ENCODE measurements at places on chromosomes 5 and 9. TPM values are rescaled to one million over a fixed set of nuclear protein-coding genes. Genes with fewer than 3 reads are reported as not detected.

GRCh38 chr5:8561854-8562253 lies 692.9 kb downstream of the MTRR start:
- no peak for DNase-seq
- no peaks in the 10 kb centered on the region for H3K4me1 ChIP-seq
- H3K27ac ChIP-seq: no peak overlapping the region

DNA sequence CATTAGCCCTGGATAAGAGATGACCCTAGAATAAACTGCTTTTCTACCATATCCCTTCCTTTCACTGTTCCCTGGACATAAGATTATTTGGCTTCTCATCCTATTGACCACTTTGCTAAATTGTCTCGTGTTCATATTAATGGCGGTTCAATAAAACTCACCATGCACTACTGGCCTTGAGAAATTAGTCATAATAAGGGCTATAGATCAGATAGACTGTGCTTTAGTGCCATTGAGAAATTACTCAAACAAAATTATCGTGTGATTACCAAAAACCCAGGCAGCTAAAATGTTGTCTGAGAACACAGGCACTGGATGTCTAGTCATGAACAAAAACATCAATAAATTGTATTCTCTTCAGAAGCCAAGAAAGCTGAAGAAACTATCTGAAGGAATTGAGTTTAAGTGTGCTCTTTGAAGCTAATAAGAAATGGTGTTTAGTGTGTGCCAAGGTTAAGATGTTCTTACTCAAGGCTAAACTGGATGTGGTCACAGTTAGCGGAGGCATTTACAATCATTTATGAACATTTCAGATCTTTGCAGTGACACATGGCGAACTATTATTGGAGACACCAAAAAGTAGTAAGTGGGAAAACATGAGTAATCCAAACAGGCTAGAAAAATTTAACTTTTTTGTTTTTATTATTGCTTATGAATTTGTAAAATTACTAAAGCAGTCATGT lies 460.4 kb upstream of the RORB start:
- H3K36me3 ChIP-seq: no peaks in the 10 kb centered on the region
- no peak for DNase-seq
- H3K27me3 ChIP-seq: no peaks in the 10 kb centered on the region
- no peaks in the 10 kb centered on the region for H3K4me1 ChIP-seq

- H3K36me3 ChIP-seq: no peaks in the 10 kb centered on the region
- H3K27ac ChIP-seq: no peak overlapping the region
- no peak overlapping the region for H3K4me3 ChIP-seq
- no peaks in the 10 kb centered on the region for H3K4me1 ChIP-seq
- H3K27me3 ChIP-seq: no peaks in the 10 kb centered on the region
Measured at GRCh38 chr9:36433386-36433785, 33.3 kb upstream of the RNF38 start.

DNA sequence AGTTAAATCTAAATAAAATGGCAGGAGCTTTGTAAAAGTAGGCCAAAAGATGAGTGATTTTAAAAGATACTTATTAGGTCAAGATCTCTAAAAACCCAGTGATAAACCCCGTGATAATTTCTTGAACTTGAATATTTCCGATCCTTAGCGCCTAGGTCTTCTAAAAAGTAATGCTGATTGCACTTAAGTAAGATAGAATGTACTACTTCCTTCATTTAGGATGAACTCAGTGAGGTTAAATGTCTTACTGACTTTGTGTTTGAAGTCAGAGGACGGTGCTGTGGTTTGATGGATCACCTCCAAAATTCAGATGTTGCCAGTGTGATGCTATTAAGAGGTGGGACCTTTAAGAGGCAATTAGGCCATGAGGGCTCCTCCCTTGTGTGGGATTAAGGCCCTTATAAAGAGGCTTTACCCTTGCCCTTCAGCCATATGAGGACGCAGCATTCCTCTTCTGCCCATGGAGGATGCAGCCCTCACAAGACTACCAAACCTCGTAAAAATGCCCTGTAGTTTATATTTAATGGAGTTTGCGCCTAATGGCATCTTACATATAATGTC lies 130.1 kb downstream of the TRIO start:
- no peak for DNase-seq
- H3K4me1 ChIP-seq: peaks cover 17% of the 10 kb centered on the region
- H3K36me3 ChIP-seq: peaks cover 3% of the 10 kb centered on the region
- no peak overlapping the region for H3K4me3 ChIP-seq
- no peak overlapping the region for H3K27ac ChIP-seq
- H3K27me3 ChIP-seq: no peaks in the 10 kb centered on the region

GRCh38 chr9:121915304-121915625 lies 177.8 kb downstream of the TTLL11 start:
- H3K27me3 ChIP-seq: no peaks in the 10 kb centered on the region
- peaks cover 5% of the 10 kb centered on the region for H3K36me3 ChIP-seq
- no peaks in the 10 kb centered on the region for H3K4me1 ChIP-seq
- DNase-seq: no peak

- no peaks in the 10 kb centered on the region for H3K36me3 ChIP-seq
- no peaks in the 10 kb centered on the region for H3K27me3 ChIP-seq
- H3K4me1 ChIP-seq: no peaks in the 10 kb centered on the region
- no peak overlapping the region for H3K27ac ChIP-seq
- no peak overlapping the region for H3K4me3 ChIP-seq
- no peak for DNase-seq
Measured at GRCh38 chr5:54220230-54221040, 89.9 kb downstream of the ARL15 start.

- no peak overlapping the region for H3K27ac ChIP-seq
- no peak for DNase-seq
- H3K4me3 ChIP-seq: no peak overlapping the region
Measured at GRCh38 chr5:171488876-171489275, 69.4 kb downstream of the FGF18 start.

DNA sequence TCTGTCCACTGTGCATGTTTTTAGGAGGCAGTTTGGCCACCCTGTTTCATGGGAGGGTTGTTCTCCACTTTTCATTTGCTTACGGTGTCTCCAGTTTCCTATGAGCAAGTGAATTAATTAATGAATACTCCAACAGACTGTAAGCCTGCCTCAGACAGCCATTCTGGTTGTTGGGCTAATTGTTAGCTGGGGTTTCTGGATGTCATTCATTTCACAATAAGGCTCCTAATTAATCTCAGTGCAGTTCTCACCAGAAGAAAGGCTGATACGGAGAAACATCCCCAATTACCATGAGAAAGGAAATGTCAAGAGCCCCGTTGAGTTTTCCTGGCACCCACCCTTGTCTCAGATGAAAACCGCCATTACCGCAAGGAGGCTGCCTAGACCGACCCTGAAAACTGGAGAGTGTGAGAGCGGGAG lies 75.8 kb downstream of the MAP1B start:
- no peaks in the 10 kb centered on the region for H3K27me3 ChIP-seq
- H3K4me1 ChIP-seq: peaks cover 46% of the 10 kb centered on the region
- DNase-seq: peak; percentile 83
- peaks cover 29% of the 10 kb centered on the region for H3K36me3 ChIP-seq

DNA sequence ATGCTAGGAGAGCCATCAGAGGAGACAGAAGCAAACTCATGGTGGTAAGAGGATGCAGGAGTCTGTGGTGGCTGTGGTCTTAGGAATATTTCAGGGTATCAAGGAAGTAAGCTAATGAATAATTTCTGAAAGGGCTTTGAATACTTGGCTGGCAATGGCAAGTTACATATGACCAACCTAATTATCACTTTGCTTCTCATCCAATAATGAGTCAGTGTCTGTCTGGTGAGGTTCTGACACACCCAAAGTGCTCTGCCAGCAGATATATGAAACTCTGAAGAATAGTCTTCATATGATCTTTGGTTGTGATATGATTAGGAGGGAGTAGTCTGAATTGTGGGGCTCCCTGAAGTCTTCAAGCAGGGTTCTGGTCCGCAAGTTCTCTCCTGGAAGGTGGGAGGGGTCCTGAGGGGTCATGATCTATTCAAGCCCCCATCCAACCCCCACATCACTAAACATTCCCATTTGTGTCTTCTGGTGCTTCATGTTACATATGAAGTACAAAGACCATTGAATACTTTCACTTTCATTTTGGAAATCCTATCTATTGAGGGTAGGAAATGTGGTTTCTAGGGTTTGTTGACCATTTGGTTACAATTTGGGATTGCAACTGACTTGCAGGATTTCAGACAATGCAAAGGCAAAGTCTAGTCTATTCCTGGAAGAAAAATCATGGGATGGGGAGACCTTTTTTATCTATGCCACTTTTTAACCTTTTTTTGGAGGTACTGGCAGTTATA lies 199.9 kb upstream of the CDKN2B start:
- no peak for DNase-seq
- H3K4me3 ChIP-seq: no peak overlapping the region
- H3K27me3 ChIP-seq: no peaks in the 10 kb centered on the region
- no peaks in the 10 kb centered on the region for H3K4me1 ChIP-seq
- H3K36me3 ChIP-seq: no peaks in the 10 kb centered on the region
- no peak overlapping the region for H3K27ac ChIP-seq

GRCh38 chr5:179623003-179623905 lies at the start of gene HNRNPH1:
Gene HNRNPH1, minus strand, starts transcription at chr5:179623671. Its CDS starts 538 bp downstream, at chr5:179623133.
- H3K36me3 ChIP-seq: peaks cover 9% of the 10 kb centered on the region
- peaks cover 14% of the 10 kb centered on the region for H3K4me1 ChIP-seq

DNA sequence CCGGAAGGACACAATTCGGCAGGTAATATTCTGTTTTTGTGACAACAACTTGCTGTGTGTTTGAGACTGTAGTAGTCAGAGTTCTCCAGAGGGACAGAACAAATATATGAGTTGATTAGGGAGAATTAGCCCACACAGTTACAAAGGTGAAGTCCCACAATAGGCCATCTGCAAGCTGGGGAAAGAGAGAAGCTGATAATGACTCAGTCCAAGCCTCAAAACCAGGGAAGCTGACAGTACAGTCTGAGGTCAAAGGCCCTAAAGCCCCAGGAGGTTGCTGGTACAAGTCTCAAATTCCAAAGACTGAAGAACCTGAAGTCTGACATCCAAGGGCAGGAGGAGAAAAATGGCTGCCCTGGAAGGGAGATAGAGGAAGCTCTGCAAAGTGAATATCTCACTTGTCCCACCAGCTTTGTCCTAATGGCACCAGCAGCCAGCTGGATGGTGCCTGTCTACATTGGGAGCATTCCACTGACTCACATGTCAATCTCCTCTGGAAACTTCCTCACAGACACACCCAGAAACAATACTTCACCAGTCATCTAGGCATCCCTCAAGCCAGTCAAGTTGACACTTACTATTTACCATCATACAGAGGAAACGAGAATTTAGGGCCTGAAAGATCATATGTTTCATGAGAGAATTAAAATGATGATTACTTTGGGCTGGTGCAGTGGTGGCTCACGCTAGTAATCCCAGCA lies 36.3 kb upstream of the CTXN3 start:
- no peak overlapping the region for H3K4me3 ChIP-seq
- DNase-seq: no peak
- H3K36me3 ChIP-seq: no peaks in the 10 kb centered on the region
- no peaks in the 10 kb centered on the region for H3K27me3 ChIP-seq
- H3K4me1 ChIP-seq: no peaks in the 10 kb centered on the region

GRCh38 chr5:57841676-57842363 lies 359.2 kb upstream of the ACTBL2 start:
- H3K4me1 ChIP-seq: no peaks in the 10 kb centered on the region
- H3K27me3 ChIP-seq: no peaks in the 10 kb centered on the region
- no peak overlapping the region for H3K4me3 ChIP-seq

DNA sequence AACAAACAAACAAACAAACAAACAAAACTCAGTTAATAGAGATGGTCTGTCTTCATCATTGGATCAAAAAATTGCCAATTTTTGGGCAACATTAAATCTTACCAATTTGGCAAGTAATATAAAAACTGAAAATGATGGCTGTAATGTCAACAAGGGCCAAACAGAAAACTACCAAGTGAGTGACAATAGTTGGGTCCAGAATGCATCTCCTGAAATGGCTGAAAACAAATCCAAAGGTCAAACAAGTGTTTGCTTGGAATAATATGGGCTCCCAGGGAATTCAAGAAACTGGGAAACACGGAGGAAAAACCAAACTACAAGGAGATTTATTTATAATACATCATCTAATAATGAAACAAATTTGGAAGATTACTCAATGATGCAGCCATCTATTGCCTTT lies 25.1 kb downstream of the BAAT start:
- no peak for DNase-seq
- H3K36me3 ChIP-seq: no peaks in the 10 kb centered on the region
- H3K4me3 ChIP-seq: no peak overlapping the region
- no peak overlapping the region for H3K27ac ChIP-seq
- no peaks in the 10 kb centered on the region for H3K4me1 ChIP-seq
- no peaks in the 10 kb centered on the region for H3K27me3 ChIP-seq

DNA sequence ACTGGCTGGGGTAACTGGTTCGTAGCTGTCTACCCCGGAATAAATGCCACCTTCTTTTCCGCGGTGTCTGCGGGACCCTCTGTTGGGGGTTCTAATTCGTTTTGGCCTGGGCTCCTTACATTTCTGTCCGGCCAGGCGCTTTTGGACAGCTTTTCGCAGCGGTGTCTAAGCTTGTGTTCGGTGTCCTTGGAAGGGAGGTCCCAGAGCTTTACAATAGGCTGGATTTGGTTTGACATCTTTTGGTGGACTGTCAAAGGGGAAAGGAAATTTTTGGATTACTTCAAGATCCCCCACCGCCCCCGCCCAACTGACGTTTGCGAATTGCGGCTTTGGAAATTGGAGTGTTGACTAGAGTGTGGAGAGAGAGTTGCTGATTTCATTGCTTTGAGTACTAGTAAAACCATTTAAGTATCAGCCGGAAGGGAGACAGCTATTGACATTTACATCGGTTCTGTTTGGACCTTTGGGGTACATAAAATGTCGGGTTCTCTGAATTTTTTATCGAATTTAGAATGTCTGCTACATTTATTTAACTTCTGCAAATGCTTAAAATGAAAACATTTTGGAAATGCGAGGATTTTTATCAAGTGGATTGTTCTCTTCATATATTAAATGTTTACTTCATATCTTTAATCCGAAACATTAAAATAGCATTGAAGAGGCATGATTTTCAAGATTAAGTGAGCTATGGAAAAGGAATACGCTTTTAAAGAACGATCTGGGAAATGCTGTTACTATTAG lies 4.7 kb upstream of the PURA start:
- H3K27me3 ChIP-seq: peaks cover 47% of the 10 kb centered on the region
- no peak overlapping the region for H3K27ac ChIP-seq
- peak overlapping the region; percentile 68 for H3K4me3 ChIP-seq
- DNase-seq: no peak
- H3K4me1 ChIP-seq: peaks cover 30% of the 10 kb centered on the region
- H3K36me3 ChIP-seq: no peaks in the 10 kb centered on the region

Gene NUTM2F
- not detected for total RNA-seq

Gene NTNG2
- 5.4 TPM for total RNA-seq

Gene TOR4A
- 1.3 TPM for total RNA-seq

Gene GFRA3
- total RNA-seq: 3.2 TPM

Gene KDM4C
- 37.5 TPM for total RNA-seq

Gene SLC6A3
- total RNA-seq: 1.1 TPM
